ENCODE measurements at places on chromosomes 5 and 9.

DNA sequence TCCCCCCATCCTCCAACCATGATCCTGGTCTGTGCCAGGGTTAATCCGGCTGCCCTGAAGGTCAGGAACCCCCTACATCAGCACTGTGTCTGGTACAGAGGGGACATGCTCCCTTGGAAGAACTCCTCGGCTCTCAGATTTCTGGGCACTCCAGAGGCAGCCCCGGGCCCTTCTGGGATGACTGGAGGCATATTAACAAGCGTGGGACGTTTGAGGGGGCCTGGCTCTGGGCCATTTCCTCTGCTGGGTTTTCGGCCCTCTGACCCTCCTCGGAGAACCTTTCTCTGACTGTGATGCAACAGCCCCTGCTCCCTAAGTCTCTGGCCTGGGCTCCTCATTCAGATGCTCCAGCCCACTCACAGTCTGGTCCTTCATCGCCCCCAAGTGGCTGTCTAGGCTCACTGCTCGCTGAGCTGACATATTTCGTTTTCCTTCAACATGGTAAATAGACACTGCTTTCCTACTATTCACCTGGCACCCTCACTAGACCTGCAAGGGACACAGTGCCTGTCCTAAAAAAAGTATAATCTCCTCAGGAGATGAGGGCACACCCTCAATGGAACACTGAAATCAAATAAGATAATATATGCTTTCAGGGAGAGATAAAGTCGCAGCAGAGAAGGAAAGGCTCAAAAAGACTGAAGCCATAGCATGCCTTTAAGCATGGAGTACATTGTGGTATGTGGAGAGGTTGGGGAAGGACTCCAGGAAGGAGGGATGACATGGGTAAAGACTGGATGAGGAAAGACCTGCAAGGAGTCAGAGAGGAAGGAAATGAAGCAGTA, 404.7 kb upstream of the TRPC7 start:
- peak; percentile 83 for DNase-seq

- DNase-seq, result no peak
Measured at GRCh38 chr5:61649231-61649630, 317.2 kb downstream of the ZSWIM6 start.

DNA sequence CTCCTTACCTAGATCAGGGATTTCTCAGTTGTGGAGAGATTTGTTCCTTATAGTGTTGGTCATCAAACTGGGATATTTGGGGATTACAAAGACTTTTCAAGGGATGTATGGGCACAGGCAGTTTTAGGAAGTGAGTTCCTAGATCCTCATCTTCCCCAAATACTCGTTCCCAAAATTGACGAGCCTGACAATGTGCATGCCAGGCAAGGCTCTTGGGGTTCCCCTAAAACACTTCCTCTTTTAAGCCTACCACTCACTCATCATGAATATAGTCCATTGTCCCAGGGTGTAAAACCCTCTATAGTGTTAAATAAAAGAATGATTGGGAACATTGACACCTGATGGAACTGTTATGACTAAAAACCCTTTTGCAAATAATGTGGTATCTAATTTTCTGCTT, 26.4 kb downstream of the PDCD1LG2 start:
- DNase-seq, result no peak

GRCh38 chr5:98705841-98706240, 67.6 kb upstream of the RGMB start:
- DNase-seq, result no peak

- no peak for DNase-seq
Measured at GRCh38 chr5:143400541-143401226, 2.8 kb downstream of the NR3C1 start.

DNA sequence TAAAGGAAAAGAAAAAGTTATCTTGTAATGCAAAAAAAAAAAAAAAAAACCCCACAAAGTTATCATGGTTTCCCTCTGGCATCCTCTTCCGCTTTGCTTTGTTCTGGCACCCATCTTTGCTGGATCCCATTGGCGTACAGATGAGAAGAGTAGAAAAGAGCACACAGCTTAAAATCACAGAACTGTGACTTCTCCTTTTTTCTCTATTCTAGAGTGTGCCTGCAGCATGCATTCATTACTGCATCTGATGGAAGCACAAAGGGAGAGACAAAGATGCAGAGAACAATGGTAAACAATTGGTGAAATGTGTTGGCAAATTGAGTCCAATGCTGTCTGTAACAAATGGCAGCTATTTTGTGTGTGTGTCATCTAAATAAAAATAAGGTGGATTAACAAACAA, 440.8 kb upstream of the PIK3R1 start:
- no peak for DNase-seq

GRCh38 chr5:59038798-59039295, 456.0 kb downstream of the RAB3C start:
- DNase-seq, result no peak

GRCh38 chr5:79107020-79107796, 4.4 kb upstream of the BHMT start:
- DNase-seq, result no peak

- DNase-seq, result no peak
Measured at GRCh38 chr9:97852001-97852398, 1.0 kb upstream of the FOXE1 start.

DNA sequence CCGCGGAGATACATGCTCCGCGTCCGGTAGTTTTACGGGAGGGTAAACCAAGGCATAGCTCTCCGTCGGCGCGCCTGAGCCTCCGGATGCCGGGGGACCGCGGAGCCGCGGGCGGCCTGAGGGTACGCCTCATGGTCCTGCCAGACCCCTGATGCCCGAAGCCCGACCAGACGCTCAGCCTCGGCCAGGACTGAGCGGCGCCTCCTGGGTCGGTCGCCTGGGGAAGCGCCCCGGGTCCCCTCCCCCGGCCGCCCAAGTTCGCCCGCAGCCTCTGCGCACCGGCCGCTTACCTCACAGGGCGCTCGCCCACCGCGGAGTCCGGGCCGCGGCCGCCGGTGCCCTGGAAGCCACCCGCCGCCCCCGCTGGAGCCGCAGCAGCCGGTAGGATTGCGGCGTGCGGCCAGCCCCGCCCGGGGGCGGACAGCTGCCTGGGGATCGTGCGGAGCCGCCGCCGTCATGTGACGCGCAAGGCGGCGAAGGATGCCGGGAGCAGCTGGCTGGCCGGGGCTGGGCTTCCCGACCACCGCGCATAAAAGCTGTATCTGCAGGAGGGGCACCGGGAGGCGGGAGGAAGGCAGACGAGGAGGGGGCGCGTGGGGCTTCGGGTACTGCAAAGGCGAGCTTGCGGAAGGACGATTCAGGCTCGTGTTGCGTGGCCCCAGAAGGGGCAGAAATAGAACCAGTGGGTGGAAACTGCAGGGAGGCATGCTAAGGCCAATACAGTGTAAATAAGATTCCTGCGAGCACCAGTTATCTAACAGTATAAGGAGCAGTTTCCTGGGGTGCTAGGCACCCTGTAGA, at the start of gene FBXO10:
FBXO10 (minus strand) TSS at position 460 of the 801 bp plus-strand sequence. CDS start 34,612 bp downstream, outside the sequence.
- DNase-seq, result peak; percentile 83

DNA sequence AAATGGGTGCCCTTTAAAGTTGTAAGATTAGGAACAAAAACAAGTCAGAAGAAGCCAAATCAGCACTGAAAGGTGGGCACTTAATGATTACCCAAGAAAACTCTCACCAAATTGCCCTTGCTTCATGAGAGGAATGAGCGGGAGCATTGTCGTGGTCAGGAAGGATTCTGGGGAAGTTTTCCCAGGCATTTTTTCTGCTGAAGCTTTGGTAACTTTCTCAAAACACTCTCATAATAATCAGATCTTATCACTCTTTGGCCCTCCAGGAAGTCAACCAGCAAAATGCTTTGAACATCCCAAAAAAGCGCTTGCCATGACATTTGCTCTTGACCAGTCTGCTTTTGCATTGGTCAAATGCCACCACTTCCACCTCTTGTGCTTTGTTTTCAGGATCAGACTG, 10.4 kb upstream of the PCDHGC3 start:
- no peak for DNase-seq

All from NCI-H526 (cell line).